ENCODE measurements at places on chromosomes 16 and 17. TPM values are rescaled to one million over a fixed set of nuclear protein-coding genes. Genes with fewer than 3 reads are reported as not detected.

DNA sequence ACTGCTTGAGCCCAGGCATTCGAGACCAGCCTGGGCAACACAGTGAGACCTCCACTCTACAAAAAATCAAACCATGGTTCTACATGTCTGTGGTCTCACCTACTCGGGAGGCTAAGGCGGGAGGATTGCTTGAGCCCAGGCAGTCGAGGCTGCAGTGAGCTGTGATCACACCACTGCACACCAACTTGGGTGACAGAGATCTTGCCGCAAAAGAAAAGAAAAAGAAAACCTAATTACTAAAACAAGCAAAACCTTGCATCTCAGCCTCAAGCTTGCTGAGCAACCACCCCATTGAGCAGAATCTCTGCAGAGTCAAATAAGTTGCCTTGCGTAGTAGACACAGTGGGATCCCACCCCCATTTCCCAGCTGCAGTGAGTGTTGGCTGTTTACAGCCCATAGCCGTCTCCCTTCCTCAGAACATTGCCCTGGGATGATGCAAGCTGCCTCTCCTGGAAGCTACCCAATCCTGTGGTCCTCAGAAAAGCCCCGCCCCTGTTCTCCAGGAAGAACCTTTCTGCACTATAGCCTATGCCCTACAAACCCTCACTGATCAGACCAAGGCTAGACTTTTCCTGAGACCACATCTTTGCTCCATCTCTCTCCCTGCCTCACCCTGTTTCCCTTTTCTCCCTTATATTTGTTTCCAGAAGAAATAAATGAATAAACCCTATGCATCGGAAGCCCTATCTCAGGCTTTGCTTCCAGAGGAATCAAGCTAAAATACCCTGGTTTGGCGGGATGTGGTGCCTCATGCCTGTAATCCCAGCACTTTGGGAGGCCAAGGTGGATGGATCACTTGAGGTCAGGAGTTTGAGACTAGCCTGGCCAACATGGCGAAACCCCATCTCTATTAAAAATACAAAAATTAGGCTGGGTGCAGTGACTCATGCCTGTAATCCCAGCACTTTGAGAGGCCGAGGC, 16.7 kb upstream of the ERN2 start:
- DNase-seq, result peak; percentile 59

TNFRSF17 gene
- polyA plus RNA-seq, result not detected

JPH3 gene
- polyA plus RNA-seq, result 10.3 TPM

DNA sequence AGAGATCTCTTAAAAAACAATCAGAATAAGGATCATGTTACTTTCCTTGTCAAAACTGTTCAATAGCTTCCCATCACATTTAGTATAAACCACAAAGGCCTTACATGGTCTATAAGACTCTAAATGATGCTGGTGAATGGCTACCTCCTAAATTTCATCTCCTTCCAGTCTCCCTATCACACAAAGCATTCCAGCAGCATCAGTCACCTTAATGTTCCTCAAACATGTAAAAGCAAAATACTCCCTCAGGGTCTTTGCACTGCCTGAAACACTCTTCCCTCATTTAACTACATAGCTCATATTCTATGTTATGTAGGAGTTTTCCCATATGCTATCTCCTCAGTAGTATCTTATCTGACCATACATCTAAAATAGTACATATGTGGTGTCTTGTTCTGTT, 53.5 kb upstream of the INTS2 start:
- no peak for DNase-seq

PAFAH1B1 gene
- 42.0 TPM for polyA plus RNA-seq

DNA sequence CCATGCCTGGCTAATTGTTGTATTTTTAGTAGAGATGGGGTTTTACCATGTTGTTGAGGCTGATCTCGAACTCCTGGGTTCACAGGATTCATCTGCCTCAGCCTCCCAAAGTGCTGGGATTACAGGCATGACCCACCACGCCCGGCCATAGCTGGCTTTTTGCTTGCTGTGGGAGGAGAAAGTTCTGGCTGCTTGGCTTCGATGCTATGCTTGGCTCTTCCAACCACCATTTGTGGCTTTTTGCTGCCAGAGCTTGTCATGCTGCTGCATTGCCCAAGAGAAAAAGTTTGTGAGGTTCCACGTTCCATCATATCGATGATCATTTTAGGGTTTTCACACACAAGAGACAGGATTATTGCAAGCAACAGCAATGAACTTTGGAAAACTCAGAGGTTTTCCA, 16.2 kb downstream of the BMERB1 start:
- no peak for DNase-seq

Data from H1 (cell line).